HFF-Myc (cell line): ENCODE measurements at places on chromosomes 1 and 21.

GRCh38 chr21:37711286-37711829 lies 204.9 kb downstream of the KCNJ6 start:
- no peak for DNase-seq

- no peak for DNase-seq
Observed at GRCh38 chr1:69747207-69747606, 179.5 kb downstream of the LRRC7 start.

GRCh38 chr1:112685913-112686312 lies 11.5 kb downstream of the MOV10 start:
- DNase-seq, result no peak

DNA sequence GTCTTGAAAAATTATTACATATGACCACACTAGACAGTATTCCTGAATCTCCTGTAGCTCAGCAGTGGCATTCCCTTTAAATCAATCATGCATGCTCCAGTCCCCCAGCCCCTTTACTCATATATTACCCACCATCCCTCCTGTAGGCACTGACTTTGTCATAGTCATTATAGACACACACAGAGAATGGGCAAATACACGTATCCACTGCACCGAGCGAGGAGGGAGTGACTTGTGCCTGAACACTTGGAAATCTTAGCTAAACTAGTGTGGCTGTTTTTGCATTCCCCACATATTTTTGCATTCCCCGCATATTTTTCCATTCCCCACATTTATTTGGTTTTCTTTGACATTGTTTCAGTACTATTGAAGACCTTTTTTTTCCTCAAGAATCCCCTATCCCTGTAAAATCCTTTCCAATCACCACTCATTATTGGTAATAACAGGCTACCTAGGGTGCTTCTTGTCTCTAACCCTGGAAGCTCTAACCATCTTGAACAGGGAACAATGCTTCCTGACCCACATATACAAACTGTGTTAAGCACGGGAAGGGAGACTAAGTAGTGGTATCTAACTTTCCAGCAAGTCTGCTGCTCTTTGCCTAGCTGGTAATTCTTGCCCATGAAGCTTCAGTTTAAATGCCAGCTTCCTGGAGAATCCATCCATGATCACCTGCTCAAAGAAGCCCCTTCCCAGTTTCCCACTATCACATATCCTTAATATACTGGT lies 534.4 kb upstream of the CAMK1G start:
- DNase-seq, result no peak

DNA sequence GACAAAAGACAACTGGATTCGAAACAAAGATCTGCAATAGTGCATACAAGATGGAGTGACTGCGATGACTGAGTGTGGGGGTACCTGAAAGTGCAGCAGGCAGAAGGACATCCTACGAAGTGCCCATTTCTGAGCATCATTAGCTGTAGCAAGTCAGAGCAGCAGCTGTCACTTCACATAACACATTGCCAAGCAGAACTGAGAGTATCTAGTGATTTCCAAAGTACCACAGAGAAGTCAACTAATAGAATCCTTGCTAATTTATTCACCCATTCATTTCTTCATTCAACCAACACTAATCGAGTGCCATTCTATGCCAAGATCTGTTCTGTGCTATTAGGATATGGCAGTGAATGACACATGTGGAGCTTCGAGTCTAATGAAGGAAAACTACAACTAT lies 31.6 kb upstream of the CAMSAP2 start:
- no peak for DNase-seq

GRCh38 chr21:26171258-26172100 lies 909 bp upstream of the APP start:
- no peak for DNase-seq

GRCh38 chr21:44441041-44441400 lies 14.3 kb upstream of the LRRC3 start:
- no peak for DNase-seq

DNA sequence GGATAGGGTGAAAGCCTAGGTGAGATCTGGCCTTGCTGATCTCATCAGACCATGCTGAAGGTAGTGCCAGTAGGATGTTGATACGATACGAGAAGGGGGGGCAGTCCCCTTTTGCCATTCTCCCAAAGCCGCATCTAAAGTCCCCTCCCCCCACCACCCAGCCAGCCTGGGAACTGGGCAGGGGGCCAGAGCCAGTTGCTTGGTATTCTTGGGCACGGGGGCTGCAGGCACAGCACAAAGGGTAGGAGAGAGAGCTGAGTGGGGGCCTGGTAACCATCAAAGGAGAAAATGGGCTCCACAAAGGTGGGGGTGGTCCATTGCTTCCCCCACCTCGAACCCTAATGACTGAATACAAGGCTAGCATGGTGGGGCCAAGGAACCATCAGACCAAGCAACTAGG lies 5.4 kb downstream of the PEA15 start:
- no peak for DNase-seq

GRCh38 chr1:187051618-187052232 lies 223.0 kb downstream of the PLA2G4A start:
- peak; percentile 15 for DNase-seq

DNA sequence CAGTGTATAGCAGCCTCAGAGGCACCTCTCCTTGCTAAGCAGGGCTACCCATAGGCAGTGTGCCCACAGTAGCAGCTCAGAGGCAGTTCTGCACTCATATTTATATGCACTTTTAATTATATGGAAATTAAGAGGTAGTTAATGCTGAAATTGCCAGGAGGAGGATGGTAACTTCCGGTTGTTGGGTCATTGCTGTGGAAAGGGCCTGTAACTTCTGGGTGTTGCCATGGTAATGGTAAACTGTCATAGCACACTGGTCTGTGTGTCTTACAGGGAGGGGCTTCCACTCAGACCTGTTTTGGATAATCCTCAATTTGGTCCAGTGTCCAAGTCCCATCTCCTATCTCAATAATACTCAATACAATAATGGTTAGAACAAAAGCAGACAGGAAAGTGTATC lies 7.6 kb downstream of the CFH start:
- no peak for DNase-seq

DNA sequence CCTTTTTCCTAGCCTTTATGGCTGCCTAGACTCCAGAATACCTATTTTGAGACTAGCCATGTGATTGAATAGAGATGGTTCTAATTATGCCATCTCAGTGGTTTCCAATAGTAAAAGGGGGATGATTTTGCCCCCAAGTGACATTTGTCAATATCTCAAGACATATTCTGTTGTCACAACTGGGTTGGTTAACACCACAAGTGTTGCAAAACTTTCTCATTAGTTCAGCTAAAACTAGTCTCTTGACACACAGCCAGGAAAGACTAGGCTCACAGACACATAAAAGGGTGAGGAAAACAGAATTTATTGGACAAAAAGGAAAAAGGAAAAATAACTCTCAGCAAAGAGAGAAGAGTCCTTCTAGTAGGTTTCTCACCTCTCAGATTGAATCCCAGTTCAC lies 39.9 kb upstream of the GBP5 start:
- no peak for DNase-seq

- no peak for DNase-seq
Observed at GRCh38 chr1:117796226-117796625, 133.2 kb downstream of the GDAP2 start.

GRCh38 chr1:168431882-168432281 lies 111.9 kb downstream of the XCL2 start:
- no peak for DNase-seq

DNA sequence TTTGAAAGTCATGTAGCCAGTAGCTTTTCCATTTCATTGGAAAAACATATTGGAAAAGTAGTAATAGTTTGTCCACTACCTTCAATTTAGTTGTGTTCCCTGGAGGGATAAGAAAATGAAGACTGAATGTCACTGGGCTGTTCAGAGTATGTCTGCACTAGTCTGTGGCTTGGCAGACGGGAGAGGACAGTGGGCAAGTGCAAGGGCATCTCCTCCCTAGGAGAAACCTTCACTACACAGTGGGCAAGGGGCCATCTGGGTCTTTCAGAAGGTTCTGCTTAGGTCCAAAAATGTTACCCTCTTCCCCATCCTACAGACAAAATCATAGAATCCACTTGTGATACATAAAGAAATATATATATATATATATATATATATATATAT lies 118.1 kb downstream of the C1orf21 start:
- DNase-seq, result no peak

DNA sequence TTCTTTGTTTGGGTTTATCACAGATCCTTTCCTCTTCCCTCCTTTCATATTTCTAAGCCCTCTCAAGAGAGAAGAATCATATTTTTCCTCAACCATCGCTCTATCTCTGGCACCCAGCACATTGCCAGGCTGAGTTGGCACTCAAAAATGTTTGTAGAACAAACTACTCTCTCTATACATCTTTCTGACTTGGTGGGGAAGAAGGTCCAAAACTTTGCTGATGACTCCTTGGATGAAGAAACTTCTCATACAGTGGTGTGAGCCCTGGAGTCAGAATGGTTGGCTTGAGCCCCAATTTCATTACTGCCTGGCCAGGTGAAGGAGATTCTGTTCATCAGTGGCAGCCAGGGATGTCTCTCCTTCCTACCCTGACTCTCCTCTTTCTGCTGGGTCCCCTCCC lies 11.9 kb downstream of the ALX3 start:
- no peak for DNase-seq
